Stimulated activated CD4-positive, alpha-beta T cell treated with anti-CD3 and anti-CD28 coated beads, Interleukin-2, amount 100 ng/mL, for 4 hours (primary cell): ENCODE measurements at places on chromosomes 11 and 22.

DNA sequence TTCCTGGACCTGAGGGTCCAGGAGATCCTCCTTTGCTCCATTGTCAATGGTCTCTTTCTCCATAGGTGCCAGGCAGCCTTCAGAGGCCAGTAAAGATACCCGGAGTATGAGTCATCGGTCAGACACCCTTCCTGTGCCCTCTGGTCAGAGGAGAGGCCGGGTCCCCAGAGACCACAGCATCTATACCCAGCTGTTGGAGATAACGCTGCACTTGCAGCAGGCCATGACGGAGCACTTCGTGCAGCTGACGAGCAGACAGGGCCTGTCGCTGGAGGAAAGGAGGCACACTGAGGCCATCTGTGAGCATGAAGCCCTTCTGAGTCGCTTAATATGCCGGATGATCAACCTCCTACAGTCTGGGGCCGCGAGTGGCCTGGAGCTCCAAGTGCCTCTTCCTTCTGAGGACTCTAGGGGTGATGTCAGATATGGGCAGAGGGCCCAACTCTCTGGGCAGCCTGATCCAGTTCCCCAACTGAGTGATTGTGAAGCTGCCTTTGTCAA is at the start of gene ACCSL:
Gene ACCSL, plus strand, starts transcription at position 51 of the 501 bp plus-strand sequence. Its CDS starts 56 bp downstream, at position 107.
- DNase-seq: no peak

DNA sequence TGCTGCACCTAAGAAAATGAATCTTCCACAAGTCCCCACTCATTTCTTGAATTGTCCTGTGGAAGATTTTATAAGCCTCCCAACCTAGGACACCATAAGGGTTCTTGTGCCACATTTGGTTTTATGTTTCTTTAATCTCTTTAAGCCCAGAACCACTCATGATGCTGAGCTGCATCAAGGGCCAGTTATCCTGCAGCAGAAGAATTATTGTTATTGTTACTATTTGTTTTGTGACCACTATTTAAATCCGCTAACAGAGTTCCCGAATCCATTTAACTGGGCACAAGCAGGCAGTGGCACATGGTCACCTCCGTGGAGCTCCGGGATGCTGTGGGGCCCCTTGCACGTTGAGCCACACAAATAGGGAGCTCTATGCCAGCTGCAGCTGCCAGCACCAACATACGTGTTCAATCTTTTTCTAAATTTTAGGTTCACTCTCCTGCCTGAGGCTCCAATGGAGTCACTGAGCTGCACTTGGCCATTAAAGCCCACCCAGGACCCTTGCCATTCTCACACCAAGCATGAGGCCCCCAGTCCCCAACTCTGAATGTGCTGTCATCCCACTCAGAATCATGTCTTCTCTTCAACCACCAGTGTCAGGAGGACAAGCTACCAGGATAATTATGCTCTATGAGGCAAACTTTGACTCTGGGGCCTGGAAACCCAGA is 60.6 kb downstream of the DGCR2 start:
- DNase-seq: no peak

- DNase-seq: no peak
Observed at GRCh38 chr22:50011447-50012210, 936 bp downstream of the IL17REL start.

GRCh38 chr22:50261615-50262459 is at the start of gene MAPK12:
Gene MAPK12 (minus strand): TSS chr22:50261683. CDS start chr22:50261509, 174 bp downstream.
- DNase-seq: no peak

DNA sequence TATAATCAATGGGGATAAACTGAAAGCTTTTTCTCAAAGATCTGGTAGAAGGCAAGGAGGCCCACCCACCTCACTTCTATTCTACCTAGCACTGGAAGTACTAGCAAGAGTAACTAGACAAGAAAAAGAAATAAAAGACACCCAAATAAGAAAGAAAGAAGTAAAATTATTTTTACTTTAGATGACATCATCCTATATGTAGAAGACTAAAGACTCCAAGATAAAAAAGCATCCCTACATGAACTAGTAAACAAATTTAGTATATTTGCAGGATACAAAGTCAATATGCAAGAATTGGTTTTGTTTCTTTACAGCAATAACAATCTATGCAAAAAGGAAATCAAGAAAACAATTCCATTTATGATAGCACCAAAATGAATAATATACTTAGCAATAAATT is 201.5 kb upstream of the KIRREL3 start:
- no peak for DNase-seq

- no peak for DNase-seq
Observed at GRCh38 chr11:73374151-73374550, 2.0 kb upstream of the RELT start.

DNA sequence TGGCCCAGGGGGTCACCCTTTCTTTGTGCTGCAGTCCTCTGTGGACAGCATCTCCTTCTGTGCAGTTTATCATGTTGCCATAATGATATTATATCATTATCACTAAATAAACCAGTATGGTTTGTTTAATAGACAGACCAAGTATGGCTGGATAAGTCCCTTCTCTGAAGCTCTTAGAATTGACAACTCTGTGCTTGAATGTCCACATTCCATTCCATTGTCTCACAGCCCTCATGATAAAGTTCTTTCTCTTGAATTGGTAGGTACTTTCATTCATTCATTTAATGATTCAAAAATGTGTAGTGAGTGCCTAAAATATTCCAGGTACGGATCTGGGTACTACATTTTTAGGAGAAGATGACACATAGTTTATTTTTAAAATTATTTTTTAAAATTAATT is 7.8 kb downstream of the RPS6KA4 start:
- no peak for DNase-seq

DNA sequence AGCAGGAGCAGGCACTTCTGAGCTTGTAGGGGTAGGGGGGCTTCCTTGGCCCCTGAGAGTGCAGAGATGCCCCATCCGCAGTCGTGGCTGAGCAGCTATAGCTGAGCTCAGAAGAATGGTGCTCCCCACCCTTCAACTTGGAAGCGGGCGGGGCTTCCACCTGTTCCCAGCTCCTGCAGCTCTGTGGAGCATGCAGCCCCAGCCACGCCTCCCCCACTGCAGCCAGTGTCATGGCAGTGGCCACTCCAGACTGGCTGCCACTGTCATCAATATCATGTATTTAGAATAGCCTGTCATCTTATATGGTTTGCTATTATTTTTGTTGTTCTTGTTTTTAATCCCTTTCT is 213.1 kb downstream of the LRRC4C start:
- no peak for DNase-seq

- no peak for DNase-seq
Observed at GRCh38 chr11:64400102-64400501, 41.1 kb downstream of the RPS6KA4 start.

GRCh38 chr11:35812828-35813227 is 131.0 kb upstream of the LDLRAD3 start:
- DNase-seq: no peak

DNA sequence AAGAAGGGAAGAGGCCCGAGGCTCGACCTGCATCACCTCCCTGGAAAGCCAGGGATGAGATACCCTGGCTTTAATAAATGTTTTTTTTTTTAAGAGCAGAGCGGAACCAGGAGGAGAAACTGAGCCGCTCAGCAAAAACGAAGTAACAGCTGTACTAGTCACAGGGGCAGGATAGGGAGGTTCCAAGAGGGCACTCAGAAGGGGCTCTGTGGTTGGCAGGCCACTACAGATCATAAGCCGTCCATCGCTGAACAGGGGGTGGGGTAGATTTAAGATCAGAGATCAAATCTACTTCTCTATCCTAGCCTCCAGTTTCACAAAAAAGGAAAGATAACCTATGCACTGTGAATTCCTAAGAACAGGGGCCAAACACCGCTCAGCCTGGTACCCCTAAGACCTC is 625 bp downstream of the EIF3D start:
- no peak for DNase-seq

DNA sequence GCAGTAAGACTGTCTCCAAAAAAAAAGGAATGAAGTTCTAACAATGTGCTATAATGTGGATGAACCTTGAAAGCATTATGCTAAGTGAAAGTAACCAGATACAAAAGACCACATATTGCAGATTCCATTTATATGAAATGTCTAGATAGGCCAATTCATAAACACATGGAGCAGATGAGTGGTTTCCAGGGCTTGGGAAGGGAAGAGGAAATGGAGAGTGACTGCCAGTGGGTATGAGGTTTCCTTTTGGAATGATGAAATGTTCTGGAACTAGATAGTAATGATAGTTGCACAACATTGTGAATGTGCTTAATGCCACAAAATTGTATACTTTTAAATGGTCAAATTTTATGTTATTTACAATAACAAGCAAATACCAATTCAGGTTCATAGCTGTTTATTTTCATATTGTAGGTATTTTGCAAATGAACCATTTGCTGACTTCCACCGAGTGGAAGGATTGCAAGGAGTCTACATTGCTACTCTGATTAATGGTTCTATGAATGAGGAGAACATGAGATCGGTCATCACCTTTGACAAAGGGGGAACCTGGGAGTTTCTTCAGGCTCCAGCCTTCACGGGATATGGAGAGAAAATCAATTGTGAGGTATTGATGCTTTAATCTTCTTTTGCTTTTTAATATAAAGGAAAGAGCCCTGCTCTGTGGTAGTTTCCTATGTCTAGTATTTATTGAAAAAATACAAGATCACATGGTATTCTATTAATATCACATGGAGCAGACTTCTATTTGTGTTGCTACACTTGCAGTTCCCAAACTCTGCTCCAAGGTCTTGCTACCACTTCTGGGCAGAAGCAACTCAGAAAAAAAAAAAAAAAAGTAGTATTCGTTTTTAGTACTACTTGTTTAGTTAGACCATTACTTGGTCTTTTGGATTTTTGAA is 67.7 kb upstream of the SORL1-AS1 start:
- DNase-seq: no peak

DNA sequence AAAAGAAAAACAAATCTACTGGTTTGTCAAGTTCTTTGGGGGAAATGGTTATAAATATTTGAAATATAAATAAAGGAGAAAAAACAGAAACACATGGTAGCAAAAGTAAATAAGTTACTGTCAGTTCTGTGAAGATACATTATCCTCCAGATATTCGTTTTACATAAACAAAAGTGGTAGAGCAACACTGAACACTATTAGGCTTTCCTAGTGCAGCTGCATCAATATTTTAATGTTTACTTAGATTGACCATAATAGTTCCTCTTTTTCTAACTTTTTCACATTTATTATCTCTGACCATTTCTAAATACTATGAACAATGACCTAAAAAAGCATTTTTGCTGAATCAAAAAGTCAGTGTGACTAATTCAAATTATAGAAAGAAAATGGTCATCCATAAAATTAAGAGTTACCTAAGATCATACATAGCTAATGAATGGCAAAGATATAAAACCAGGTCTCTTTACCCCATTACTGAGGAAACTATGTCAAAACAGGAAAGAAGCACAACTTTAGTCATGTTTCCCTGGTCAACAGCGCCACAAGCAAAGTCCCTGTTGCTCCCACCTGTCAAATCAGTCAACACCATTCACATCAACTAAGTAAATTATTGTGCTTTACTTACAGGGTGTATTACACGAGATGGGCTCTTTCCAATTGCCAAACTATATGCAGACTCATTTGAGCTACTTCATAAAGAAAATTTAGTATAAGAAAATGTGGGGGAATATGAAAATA is 38.5 kb downstream of the SBF2 start:
- no peak for DNase-seq

GRCh38 chr22:18929459-18929858 is 6.6 kb downstream of the PRODH start:
- no peak for DNase-seq

- DNase-seq: no peak
Observed at GRCh38 chr11:100890789-100891188, 203.7 kb downstream of the ARHGAP42 start.

- DNase-seq: no peak
Observed at GRCh38 chr11:58254936-58255335, 13.1 kb downstream of the OR10W1 start.

DNA sequence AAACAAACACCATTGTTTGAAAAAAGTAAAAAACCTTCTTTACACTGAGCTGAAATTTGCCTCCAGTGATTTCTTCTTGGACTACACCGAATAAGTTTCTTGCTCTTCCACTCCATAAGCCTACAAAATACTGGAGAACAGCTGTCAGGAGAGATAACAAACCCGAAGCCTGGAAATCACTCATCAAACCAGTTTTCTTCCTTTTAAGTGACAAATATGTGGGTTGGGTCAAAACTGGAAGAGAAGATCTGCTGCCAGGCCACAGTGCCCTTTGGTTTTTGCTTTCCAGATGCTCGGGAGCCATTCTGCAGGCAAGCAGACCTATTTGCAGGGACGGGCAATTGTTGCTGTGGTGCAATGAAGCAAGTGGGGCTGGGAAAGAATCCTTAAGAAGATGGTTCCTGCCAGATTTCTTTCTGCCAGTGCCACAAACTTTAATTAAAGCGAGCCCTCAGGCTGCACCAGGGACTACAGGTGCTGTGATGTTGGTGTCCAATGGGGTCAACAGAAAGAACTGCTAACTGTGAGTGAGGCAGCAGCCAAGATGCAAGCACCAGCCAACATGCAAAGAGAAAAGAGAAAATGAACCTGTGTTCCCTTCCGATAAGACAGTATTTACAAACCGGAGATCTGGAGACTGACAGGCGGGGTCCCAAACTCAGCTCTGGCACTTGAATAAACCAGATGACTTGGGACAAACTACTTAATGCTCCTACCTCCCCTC is 44.8 kb upstream of the SMCO4 start:
- DNase-seq: no peak

DNA sequence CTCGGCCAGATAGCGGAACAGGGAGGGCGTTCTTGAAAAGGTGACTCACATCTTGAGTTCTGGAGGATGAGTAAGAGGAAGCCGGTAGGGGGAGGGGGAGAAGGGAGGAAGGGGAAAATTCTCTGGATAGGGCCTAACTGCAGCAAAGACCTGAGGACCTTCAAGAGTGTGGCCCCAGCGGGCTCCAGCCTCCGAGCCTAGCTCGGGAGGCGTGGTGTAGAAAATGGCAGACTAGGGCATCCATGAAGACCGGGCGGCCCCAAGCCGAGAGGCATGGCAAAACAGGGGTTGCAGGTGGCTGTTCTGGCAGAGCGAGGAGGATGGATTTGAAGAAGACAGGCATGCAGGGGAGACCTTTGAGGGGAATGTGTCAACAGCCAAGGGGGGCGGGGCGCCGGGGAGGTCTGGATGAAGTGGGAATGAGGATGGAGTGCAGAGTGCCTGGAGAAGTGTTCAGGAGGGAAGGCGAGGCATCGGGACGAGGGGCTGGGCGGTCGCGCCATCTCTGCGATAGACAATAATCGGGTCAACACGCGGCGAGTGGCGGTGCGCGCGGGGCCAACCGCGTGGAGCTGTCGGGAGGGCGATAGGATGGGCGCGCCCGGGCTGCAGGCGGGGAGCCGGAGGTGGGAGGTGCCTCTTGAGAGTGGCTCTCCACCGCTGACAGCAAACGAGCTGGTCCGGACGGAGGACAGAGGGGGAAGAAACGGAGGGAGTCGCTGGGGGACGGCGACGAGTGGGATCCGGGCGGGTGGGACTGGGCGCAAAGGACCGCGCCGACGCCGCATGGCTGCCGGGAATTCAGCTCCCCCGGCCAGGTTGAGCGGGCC is 40.0 kb upstream of the CREB3L1 start:
- peak; percentile 43 for DNase-seq

DNA sequence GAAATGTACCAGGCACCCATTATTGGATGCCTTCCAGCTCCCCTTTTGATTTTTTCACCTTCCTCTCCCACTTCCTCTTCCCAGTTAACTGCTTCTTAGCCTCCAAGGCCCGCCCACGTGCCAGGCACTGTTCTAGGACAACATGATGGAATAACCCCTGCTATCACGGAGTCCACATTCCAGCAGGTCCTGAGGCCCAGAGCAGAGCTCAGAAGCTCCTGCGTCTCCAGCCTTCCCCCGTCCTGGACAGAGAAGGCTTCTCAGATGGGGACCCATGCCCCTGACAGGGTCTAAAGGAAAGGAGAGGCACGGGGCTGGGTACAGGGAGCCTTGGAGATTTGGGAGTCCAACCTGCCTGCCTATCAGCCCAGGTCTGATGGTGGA is 29.1 kb downstream of the TRIM29 start:
- DNase-seq: no peak
